Activated CD8-positive, alpha-beta memory T cell treated with anti-CD3 and anti-CD28 coated beads for 24 hours (primary cell): ENCODE measurements at places on chromosomes 13 and 19.

- DNase-seq: no peak
Measured at GRCh38 chr13:70333752-70334151, 225.5 kb upstream of the KLHL1 start.

DNA sequence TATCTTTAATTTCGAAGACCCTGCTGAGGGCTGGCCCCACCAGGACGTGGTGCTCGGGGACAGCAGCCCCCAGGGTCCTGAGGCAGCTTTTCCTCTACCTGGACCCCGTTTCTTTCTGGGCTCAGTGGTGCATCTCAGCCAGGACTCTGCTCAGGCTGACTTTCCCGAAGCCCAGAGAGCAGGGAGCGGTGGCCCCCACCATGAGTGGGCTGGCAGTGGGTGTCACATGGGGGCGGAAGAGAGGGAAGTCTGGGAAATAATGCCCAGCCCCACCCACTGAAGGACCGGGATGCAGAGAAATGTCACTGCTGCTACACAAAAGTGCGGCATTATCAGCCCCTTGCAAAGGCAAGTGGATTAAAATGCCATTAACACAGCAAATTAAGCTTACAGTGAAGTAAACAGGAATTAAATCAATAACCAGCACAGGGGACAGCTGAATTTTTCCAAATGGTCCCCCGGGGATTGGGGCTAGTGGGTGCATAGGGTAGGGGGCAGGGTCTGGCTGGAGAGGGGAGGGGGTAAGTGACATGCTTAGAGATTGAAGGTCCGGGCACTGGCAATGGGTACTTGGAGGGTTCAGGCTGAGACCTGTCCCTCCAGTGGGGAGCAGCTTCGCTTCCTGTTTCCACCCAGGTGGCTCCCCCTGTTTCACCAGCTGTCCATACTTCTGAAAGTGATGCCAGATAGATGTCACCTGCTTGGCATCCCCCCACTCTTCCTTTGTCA is 177.3 kb downstream of the URI1 start:
- DNase-seq: no peak

- DNase-seq: no peak
Measured at GRCh38 chr13:30659980-30660379, 42.3 kb downstream of the USPL1 start.

GRCh38 chr13:30735872-30736175 is 481 bp downstream of the ALOX5AP start:
- DNase-seq: no peak

DNA sequence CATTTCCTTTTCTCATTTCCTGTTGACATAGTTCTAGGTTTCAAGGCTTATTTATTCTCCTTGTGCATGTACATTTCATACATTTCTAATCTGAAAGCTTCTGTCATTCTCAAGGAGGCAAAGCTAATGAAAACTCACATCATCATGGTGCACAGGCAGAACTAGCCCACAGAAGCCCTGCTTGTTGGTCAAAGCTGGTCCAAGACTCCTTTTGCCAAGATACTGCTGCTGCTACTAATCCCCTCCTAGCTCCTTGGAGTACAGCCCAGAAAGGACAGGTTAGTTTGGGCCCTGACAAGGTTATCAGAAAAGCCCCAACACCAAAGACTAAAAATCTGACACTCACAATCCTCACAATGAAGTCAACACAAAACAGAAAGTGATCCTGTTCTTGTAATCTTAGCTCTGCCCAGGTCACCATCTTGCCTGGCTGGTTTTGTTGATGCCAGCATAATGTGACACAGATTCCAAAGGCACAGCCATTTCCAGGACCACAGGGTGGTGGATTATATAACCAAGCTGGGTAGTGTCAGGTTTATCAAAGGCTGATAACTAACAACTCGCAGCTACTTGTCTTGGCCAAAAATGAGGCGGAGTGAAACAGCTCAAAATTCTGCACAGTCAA is 417.4 kb downstream of the NDFIP2 start:
- no peak for DNase-seq

DNA sequence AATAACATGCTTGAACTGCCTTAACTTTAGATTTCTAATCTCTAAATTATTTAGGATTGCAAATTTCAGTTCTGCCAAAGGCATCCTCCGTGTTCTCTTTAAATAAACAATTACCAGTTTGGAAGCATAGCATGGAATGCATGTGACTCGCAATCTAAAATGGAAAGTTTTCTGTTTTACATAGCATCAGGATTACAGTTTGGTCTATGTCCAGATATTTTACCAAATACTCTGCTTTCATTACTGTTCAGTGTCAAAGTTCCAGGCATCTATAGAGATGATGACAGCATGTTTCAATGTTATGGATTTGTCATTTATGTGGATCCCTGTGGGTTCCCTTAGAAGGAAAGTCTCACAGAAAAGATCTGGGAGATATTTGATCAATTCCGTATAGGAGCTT is 16.8 kb downstream of the FLT1 start:
- no peak for DNase-seq

GRCh38 chr19:19459073-19459472 is 53.6 kb downstream of the GATAD2A start:
- no peak for DNase-seq

GRCh38 chr13:113860665-113861432 is 3.0 kb downstream of the GAS6 start:
- DNase-seq: peak; percentile 55

DNA sequence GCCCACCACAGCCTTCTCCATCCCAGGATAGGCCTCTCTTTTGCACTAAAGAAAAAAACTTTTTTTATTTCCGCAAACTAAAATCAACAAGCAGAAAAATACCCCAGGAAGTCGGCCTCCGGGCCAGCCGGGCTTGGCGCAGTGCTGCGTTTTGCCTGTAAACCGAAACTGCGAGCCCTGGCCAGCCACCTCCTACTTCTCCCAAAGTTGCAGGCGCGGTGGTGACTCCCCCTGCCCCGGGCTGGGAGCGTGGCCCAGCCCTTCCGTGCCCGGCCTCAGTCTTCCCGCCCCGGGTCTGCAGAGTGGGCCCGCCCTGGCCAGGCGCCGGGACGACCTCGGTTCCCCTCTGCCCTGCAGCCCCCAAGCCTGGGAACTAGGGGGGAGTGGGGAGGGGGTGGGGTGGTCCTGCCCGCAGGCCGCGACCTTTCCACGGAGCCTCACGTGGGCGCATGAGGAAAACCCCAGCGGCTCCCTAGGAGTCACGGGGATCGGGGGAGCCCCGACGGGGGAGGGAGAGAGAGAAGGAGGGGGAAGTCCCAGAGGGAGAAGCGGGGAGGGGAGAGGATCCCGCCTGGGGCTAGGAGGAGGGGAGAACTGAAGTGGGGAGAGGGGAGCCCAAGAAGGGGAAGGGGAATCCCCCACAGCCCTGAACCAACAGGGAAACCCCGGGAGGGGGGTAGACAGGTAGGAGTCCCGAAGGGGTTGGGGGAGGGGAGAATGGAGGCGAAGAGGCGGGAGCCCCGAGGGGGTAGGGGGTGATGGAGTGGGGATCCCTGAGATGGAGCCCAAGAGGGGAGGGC is 3.0 kb downstream of the GADD45B start:
- DNase-seq: peak; percentile 88

- DNase-seq: no peak
Measured at GRCh38 chr13:110334256-110334655, 27.2 kb downstream of the COL4A2 start.

- no peak for DNase-seq
Measured at GRCh38 chr13:99459099-99459850, 42.0 kb upstream of the TM9SF2 start.

- no peak for DNase-seq
Measured at GRCh38 chr19:9498183-9498902, at the start of gene ZNF560. Gene ZNF560 (minus strand): TSS chr19:9498616. CDS start chr19:9475313, 23,303 bp downstream.

DNA sequence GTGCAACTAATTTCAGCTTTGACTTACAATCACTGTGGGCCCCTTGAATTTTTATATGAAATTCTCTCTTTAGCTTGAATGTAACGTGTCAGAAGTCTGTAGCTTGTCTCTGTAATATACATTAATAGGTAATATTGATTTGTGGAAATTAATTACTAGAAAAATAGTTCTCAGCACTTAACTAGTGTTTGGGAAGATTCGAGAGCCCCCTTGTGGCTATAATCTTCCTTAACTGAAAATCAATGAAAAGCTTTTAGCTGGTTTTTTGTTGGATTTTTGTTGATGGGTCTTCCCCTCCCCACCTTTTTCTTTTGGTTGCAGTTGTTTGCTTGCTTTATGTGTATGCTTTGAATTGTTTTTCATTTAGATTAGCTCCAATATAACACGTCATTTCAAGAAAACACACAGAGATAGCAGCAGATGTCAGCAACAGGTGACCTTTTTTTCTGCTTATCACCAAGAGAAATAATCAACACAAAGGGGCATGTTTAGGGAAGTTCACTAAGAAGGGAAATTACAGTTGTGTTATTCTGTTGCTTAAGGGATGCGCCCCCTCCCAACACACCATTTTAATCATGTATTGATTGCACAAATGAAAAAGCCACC is 176.8 kb downstream of the OXGR1 start:
- no peak for DNase-seq

GRCh38 chr19:56066152-56067023 is 54.7 kb downstream of the ZNF787 start:
- peak; percentile 88 for DNase-seq

DNA sequence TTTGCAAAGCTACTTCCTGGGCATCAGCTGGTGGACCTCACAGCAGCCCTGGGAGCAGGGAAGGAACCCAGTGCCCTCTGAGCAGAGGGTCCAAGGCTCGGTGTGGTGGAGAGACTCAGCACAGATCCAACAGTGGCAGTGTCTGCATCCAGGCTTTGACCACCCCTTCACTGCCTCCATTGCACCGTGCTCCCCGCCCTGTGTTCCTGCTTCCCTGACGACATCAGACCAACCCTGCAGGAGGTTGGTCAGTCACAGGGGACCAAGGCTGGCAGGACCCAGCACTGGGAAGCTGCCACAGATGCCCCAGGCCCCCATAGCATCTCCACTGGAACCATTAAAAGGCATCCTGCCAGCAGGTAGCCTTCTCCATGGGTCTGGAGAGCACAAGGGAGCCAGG is 7.8 kb upstream of the VSTM2B start:
- DNase-seq: no peak

GRCh38 chr19:19615086-19615485 is 3.4 kb downstream of the PBX4 start:
- no peak for DNase-seq
